ENCODE measurements at places on chromosomes 4 and X. TPM values are rescaled to one million over a fixed set of nuclear protein-coding genes. Genes with fewer than 3 reads are reported as not detected.

- no peak overlapping the region for H3K4me3 ChIP-seq
- DNase-seq, result peak; percentile 10
- H3K27me3 ChIP-seq, result no peaks in the 10 kb centered on the region
- H3K4me1 ChIP-seq, result peaks cover 18% of the 10 kb centered on the region
- H3K36me3 ChIP-seq, result no peaks in the 10 kb centered on the region
- H3K27ac ChIP-seq, result no peak overlapping the region
Observed at GRCh38 chr4:13413729-13414437, 70.3 kb downstream of the RAB28 start.

Gene ZMAT1
- total RNA-seq, result 12.5 TPM

Gene NEIL3
- total RNA-seq, result not detected

Gene CNKSR2
- 60.0 TPM for total RNA-seq

DNA sequence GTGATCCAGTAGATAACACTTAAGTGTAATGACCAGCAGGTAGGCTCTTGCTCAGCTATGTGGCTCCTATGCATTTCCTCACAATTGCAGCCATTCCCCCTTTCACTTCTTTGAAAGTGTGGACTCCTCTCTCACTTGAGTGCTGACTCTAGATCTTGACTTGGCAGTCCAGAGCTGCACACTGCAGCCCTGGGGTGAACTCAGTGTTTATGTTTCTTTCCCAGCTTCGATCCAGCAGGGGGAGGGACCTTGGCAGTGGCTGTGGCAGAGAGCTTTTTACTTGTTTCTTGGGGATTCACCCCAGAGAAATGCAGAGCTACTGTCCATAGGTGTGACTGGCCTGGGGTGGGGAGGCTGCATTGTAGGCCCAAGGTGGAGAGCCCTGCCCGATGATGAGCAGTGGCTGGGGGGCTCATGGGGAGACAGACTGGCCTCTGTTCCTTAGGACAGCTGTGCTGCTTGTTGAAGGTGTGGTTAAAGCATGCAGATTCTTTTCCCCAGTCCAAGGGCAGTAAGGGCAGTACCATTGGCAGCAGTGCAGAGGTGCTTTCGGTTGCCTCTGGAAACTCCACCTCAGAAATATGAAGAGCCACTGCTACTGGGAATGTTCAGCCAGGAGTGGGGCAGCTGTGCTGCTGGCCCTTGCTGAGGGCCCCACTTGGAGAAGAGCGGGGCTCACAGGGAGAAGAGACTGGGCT is 134.7 kb downstream of the SH3BGRL start:
- H3K36me3 ChIP-seq, result no peaks in the 10 kb centered on the region
- no peak overlapping the region for H3K4me3 ChIP-seq
- no peak for DNase-seq
- H3K27ac ChIP-seq, result no peak overlapping the region

All from body of pancreas (tissue), 4 donors.